HFFc6 (cell line): ENCODE measurements at places on chromosomes 12 and 14. TPM values are rescaled to one million over a fixed set of nuclear protein-coding genes. Genes with fewer than 3 reads are reported as not detected.

- no peak overlapping the region for H3K27ac ChIP-seq
- H3K4me1 ChIP-seq, result no peaks in the 10 kb centered on the region
- no peak for DNase-seq
- no peak overlapping the region for H3K4me3 ChIP-seq
- peaks cover 5% of the 10 kb centered on the region for H3K27me3 ChIP-seq
Observed at GRCh38 chr14:103871596-103872480, 24.5 kb upstream of the PPP1R13B start.

DNA sequence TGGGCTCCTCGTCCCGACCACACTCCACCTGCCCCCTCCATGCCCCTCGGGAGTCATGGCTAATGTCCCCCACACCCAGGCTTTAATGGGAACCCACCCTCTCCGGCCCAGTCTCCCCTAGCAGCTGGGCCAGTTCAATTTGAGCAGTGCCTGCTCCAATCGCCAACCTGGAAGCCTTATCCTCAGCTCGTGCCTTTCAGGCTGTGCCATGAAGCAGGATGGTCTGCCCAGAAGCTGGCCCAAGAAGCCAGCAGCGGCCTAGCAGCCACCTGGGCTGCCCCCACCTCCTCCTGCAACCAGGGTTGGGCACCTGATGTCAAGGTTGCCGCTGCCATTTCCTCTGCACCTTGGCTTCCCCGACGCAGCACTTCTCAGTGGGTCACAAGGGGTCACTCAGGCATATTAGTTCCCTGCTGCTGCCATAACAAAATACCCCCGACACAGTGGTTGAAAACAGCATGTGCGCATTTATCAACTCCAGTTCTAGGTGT, 2.3 kb upstream of the CLBA1 start:
- H3K36me3 ChIP-seq, result no peaks in the 10 kb centered on the region
- H3K27me3 ChIP-seq, result no peaks in the 10 kb centered on the region; the same call in 1 of the 2 replicates
- H3K4me1 ChIP-seq, result peaks cover 12% of the 10 kb centered on the region
- H3K27ac ChIP-seq, result no peak overlapping the region
- DNase-seq, result no peak

DNA sequence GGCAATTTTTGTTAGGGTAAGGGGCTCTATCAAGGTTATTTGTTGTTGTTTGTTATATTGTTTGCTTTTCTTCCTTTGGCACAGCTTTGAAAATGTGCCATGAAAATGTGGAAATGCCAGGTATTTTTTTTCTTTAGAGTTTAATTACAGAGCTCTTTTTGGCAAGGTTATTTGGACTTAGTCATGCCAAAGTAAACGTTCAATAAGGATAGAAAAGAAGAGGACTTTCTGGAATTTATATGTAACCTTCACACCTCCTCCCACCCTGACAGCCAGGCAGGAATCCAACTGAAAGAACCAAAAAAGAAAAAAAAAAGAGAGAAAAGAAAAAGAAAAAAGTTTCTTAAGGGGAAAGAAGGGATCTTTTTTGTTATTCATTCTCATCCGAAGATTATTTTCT, 217.8 kb downstream of the KITLG start:
- DNase-seq, result peak; percentile 10
- peaks cover 30% of the 10 kb centered on the region for H3K4me1 ChIP-seq
- H3K36me3 ChIP-seq, result peaks cover 14% of the 10 kb centered on the region; the same call in 1 of the 2 replicates
- 0 out of 2 replicates have a peak, but pooled peaks cover 2% of the 10 kb centered on the region for H3K27me3 ChIP-seq
- no peak overlapping the region for H3K4me3 ChIP-seq
- H3K27ac ChIP-seq, result no peak overlapping the region; the same call in 1 of the 2 replicates

GRCh38 chr12:33587354-33587753, 147.7 kb upstream of the SYT10 start:
- H3K4me1 ChIP-seq, result no peaks in the 10 kb centered on the region
- H3K27ac ChIP-seq, result no peak overlapping the region
- DNase-seq, result no peak
- no peaks in the 10 kb centered on the region for H3K27me3 ChIP-seq

GRCh38 chr12:117127933-117128823, 29.0 kb upstream of the TESC start:
- H3K4me1 ChIP-seq, result peaks cover 16% of the 10 kb centered on the region
- H3K4me3 ChIP-seq, result no peak overlapping the region
- H3K36me3 ChIP-seq, result peaks cover 8% of the 10 kb centered on the region; the same call in 1 of the 2 replicates
- H3K27ac ChIP-seq, result no peak overlapping the region

Gene CLEC4A
- total RNA-seq, result 0.27 TPM in 1 of 3 replicates, not detected in the others

Gene ACOT6
- not detected in 3 replicates for total RNA-seq

Gene ANKRD13A
- 135 to 147 TPM (median 146 TPM) in 3 replicates for total RNA-seq
